Astrocyte (in vitro differentiated cells and primary cell): ENCODE measurements at places on chromosomes 2 and 18. TPM values are rescaled to one million over a fixed set of nuclear protein-coding genes. Genes with fewer than 3 reads are reported as not detected.

Gene MAP2
- 11.8 and 15.9 TPM in 2 replicates for total RNA-seq

GRCh38 chr2:117359266-117359914, 455.1 kb upstream of the DDX18 start:
- H3K27me3 ChIP-seq, result no peaks in the 10 kb centered on the region
- H3K4me1 ChIP-seq, result no peaks in the 10 kb centered on the region
- no peak overlapping the region for H3K27ac ChIP-seq
- no peak for DNase-seq
- H3K4me3 ChIP-seq, result no peak overlapping the region

Gene EFR3B
- 13.3 and 14.7 TPM in 2 replicates for total RNA-seq

- DNase-seq, result no peak
- H3K27ac ChIP-seq, result no peak overlapping the region
- H3K4me3 ChIP-seq, result no peak overlapping the region
- no peaks in the 10 kb centered on the region for H3K36me3 ChIP-seq
These were observed 127.6 kb downstream of the TDRD15 start for GRCh38 chr2:21251216-21251980.

Gene PRSS56
- total RNA-seq, result not detected in 2 replicates
